ENCODE measurements at places on chromosomes 11 and 22. TPM values are rescaled to one million over a fixed set of nuclear protein-coding genes. Genes with fewer than 3 reads are reported as not detected.

Gene SLN
- total RNA-seq: not detected

Gene UPK3A
- 1.6 TPM for total RNA-seq

Gene SREBF2
- 307 TPM for total RNA-seq

Gene JAML
- total RNA-seq: 1.5 TPM

Gene OR8A1
- not detected for total RNA-seq

Gene ESAM
- 2.3 TPM for total RNA-seq

Gene BCO2
- total RNA-seq: 1.4 TPM

Gene CDK2AP2
- total RNA-seq: 68.5 TPM

DNA sequence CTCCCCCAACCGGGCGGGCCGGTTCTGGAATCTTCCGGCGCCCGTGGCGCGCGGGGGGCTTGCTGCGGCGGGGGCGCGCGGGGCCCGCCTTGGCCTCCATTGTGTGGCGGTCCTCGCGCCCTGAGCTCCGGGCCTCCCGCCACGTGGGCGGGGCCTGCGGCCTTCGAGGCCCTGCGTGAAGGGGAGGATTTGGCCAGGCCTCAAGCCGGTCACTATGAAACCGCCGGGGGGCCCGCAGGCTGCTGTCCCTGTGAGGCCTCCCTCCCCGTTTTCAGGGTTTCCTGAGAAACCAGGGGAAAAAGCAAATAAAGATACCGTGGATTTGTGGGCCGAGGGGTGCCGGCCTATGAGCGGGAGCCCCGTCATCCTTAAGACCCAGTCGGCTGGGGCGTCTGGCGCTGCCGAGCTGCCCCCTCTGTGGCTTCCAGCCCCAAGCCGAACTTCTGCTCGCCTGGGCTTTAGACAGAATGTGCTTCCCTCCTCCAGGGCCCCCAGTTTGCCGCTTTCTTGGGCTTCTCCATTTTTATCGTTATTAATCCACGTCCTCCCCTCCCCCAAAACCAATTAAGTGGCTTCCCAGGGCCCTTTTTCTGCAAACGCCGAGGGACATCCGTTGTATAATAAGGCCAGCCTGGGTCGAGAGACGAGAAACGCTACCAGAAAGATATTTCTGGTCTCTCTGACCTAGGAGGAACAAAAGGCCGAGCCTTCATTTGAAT is 602 bp downstream of the EWSR1 start:
- no peak for DNase-seq

- DNase-seq: no peak
Observed at GRCh38 chr11:47106798-47107411, 69.8 kb downstream of the ARFGAP2 start.

DNA sequence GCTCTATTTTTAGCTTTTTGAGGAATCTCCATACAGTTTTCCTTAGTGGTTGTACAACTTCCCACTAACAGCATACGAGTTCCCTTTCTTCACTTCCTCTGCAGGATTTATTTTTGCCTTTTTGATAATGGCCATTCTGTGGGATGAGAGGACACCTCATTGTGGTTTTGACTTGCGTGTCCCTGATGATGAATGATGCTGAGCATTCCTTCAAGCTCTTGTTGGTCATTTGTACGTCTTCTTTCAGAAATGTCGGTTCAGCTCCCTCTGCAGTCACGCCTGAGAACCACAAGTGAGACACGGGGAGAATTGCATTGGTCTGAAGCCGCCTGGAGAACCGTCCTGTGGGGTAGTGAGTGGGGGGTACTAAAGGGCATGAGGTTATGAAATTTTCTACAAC is 2.0 kb upstream of the KRTAP5-10 start:
- DNase-seq: no peak

DNA sequence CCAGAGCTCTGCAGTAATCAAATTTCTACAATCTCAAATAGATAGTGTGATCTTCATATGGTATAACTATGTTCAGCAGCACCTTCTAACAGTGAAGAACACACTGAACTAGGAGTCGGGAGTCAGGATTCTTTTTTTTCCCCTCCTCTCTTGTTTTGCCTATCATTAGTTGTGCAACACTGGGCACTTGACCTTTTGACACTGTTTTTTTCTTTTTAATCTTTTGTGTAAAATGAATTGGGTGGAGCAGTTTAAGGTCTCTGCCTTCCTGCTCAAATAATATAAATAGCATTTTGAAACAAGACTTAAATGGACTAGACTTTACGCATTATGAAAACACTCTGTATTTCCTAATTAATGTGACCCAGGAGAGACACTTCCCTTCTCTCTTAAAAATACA is 39.7 kb downstream of the CTSC start:
- no peak for DNase-seq

- no peak for DNase-seq
Observed at GRCh38 chr11:46559815-46560214, 34.0 kb downstream of the AMBRA1 start.

DNA sequence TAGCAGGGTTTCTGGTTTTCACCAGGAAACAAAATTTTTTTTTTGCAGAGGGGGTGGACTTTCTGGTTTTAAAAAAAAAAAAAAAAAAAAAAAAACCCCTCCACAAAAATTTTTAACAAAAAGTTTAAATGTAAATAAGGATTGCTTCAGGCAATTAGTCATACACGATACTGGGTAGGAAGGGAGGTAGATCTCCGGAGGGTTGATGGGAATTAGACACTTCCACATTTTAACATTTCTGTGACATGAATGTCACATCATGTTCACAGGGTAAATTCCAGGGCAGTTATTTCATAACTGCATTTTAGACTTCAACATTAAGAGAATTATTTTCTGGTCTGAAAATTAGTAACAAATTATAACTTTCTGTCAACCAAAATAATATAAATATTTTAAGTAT is 15.9 kb downstream of the NUP98 start:
- DNase-seq: no peak

DNA sequence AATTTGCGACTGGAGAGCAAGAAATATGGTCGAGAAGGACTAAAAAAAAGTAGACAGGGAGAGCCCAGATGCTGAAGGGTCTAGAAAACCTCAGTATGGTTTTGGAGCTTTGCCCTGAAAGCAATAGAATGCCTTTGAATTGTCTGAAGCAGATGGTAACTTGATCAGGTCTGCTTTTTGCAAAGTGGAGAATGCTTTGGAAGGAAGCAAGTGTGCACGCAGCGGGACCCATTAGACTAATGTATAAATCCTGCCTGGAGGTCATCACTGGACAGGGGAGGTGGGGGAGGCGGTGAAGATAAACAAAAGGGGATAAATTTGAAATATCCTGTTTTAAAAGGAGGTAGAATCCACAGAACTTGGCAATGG is 757 bp upstream of the HINFP start:
- DNase-seq: no peak

GRCh38 chr22:30943368-30943767 is 25.2 kb downstream of the MORC2 start:
- DNase-seq: no peak

GRCh38 chr11:6681949-6682348 is 1.2 kb downstream of the MRPL17 start:
- DNase-seq: no peak

DNA sequence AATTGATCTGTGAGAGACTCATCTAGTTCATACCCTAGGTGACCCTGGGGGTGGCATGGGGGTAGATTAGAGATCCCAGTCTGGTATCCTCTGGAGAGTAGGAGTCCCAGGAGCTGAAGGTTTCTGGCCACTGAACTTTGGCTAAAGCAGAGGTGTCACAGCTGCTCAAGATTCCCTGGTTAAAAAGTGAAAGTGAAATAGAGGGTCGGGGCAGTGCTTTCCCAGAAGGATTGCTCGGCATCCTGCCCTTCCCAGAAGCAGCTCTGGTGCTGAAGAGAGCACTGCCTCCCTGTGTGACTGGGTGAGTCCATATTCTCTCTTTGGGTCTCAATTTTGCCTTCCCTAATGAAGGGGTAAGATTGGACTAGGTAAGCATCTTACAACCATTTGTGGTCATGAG is 653 bp downstream of the IL18BP start:
- DNase-seq: no peak
